ENCODE measurements at places on chromosomes 6 and 20.

- no peak for DNase-seq
Observed at GRCh38 chr6:165910184-165910966, 247.3 kb upstream of the PDE10A start.

DNA sequence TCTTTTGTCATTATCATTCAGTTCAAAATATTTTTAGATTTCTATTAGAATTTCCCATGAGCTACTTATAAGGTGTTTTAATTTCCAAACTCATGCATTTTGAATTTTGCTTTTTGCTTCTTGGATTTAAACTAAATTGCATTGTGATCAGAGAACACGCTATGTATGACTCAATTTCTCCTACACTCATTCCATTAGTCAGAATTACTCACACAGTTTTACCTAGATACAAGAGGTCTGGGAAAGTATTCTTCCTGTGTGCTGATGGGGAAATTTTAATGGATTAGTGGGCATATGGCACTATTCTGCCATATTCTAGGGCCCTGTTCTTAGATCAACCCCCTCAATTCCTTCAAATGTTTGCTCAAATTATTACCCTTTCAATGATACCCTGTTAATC lies 49.9 kb upstream of the BMP5 start:
- DNase-seq, result no peak

- no peak for DNase-seq
Observed at GRCh38 chr20:1872459-1873097, 22.6 kb upstream of the SIRPA start.

DNA sequence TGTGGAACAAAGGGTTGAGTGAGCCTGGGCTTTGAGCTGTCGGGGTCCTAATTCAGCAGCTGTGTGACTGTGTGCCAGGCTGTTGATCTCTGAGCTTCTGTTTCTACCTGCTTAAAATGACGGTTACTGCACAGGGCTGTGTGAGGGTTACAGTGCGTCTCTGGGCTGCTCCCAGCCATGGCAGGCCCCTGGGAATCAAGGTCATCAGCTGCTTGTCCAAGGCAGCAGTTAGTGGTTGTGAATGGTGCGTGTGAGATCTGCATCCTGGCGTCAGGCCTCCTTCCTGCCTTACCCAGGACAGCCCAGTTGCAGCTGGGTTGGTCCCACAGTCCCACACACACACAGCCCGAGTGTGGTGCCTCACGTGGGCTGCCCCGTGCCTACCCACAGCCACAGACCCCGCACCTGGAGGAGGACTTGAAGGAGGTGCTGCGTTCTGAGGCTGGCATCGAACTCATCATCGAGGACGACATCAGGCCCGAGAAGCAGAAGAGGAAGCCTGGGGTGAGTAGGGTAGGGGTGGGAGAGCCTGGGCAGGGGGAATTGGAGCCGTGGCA lies 15.6 kb downstream of the GTSF1L start:
- no peak for DNase-seq

DNA sequence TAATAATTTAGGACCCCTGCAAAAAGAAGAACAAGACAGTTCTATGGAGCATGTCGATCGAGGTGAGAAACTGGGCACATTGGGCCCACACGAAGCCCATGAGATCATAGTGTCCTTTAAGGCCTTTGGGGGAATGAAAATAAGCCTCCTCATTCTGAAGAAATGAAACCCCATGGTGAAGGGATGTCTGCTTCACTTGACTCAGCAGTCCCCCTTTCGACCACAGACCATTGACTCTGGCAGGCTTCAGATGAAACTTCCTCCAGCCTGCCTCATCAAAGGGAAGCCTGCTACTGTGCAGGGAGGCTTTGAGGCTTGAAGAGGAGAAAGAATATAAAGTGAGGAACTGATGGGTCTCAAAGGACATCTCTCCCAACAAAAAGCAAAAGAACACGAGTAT lies 144.2 kb upstream of the FBXL4 start:
- no peak for DNase-seq

DNA sequence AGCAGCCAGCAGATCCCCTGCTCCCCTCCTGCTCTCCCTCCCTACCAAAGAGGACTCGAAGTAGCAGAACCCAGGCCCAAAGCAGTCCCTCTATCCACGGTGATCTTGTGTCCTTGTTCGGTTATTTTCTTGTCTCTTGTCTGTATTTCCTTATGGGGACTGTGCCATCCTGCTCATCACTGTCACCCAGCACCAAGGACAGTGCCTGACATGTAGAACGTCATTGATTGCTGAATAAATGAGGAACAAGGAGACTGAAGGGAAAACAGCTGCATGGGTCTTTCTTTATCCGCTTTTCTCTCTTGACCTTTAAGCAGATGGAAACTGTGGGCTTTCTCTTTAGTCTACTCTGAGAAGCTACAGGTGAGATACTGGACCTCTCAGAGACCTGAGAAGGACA lies 29.4 kb upstream of the ZNF831 start:
- DNase-seq, result no peak

- DNase-seq, result no peak
Observed at GRCh38 chr20:2054911-2055310, 46.7 kb upstream of the STK35 start.

DNA sequence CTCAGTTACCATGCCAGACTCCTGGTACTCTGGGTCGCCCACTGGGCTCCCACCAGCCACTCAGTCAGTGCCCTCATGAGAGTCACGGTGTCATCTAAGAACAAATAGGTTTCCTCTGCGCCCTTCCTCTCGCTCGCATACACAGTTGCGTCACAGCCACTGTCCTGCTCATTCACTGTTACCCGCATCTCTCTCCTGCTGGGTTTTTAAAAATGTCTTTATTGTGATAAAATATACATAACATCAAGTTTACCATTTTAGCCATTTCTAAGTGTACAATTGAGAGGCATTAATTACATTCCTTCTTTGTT lies 4.0 kb downstream of the TEAD3 start:
- DNase-seq, result no peak

DNA sequence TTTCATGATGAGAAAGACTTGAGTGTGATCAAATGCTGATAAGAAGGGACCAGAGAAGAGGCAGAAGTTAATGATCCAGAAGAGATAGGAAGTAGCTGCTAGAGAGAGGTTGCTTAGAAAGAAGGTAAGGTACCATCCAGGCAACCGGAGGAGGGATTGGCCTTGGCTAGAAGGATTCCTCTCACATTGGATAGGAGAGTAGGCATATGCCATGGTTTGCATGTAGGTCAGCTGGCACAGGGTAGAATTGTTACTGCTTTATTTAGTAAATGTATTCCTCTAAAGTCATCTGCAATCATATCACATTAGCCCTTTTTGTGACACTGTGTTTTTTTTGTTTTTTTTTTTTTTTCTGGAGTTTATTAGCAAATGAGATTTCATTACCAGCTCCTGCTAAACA lies 580.9 kb upstream of the FLRT3 start:
- no peak for DNase-seq

- DNase-seq, result no peak
Observed at GRCh38 chr6:149079456-149079855, 238.1 kb upstream of the TAB2 start.

DNA sequence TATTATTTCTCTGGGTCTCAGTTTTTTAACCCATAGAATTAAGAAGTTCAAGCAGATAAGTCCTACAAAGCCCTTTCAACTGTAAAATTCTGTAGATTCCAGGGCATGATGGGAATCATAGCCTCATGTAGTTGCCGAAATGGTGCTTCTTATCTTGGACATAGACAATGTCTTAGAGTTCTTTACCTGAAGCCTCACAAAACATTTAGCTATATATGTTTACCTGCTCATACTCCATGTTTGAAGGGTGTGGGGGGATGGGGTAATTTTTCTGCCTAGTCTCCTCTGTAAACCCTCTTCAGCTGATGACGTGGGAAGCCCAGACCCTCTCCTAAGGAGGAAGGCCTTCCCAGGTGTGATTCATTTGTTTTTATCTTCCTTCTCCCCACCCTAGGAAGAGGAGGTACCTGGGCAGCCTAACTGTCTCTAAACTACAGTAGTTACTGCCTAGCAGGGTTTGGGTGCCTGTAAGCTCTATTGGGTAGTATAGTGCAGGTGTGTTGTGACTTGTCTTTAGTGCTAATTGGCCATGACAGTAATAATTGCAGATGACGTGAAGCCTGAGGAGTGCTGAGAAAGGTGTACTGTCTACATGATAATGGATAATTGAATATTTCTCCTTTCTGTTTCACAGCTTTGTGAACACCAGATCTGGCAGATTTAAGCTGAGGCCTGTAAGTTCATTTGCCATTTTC lies 230.8 kb downstream of the TFAP2B start:
- no peak for DNase-seq

- no peak for DNase-seq
Observed at GRCh38 chr6:115404446-115404845, 656.2 kb downstream of the FRK start.

GRCh38 chr20:25033265-25033923 lies 24.5 kb downstream of the ACSS1 start:
- no peak for DNase-seq

GRCh38 chr6:22053391-22053997 lies 243.3 kb downstream of the PRL start:
- no peak for DNase-seq

DNA sequence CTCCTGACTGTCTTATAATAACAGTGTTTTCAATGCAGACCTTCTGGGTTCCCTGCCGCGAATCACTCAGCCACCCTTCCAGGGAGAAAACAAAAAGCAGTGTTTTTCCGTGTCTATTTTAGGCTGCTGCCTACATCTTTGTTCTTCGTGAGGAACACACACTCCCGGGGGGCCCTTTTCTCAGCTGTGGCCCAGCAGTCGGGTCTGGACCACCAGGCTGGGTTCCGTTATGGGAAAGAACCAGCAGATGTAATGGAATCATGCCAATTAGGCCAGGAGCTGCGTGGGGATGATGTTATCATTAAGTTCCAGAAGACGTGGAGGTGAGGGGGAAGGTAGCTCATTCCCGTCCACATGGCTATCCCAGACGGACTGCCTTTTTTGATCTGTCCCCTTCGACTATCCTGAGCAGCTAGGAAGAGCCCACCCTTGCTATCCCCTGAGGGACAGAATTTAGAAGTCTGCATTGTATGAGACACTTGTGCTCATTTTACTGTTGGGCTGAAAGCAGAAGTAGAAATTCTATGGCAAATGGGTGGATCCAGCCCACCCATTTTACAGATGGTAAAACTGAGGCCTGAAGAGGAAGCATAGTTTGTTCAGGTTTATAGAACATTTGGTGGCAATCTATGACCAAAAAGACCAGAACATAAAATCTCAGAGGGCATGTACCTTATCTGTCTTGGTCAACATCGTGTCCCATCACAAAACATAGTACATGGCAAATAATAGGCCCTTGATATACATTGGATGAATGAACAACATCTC lies 54.5 kb downstream of the KCNB1 start:
- DNase-seq, result no peak

GRCh38 chr6:40369891-40370290 lies 217.3 kb downstream of the LRFN2 start:
- no peak for DNase-seq

DNA sequence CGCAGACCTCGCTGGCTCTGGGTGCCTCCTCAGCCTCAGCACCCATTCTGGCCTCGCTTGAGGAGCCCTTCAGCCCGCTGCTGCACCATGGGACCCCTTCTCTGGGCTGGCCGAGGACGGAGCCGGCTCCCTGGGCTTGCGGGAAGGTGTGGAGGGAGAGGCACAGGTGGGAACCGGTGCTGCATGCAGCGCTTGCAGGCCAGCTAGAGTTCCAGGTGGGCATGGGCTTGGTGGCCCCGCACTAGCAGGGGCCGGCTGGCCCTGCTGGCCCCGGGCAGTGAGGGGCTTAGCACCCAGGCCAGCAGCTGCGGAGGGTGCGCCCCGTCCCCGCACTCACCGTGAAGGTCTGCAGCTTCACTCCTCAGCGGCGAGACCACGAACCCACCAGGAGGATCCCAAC lies 30.4 kb downstream of the DEFB114 start:
- no peak for DNase-seq

- DNase-seq, result no peak
Observed at GRCh38 chr20:47335251-47336128, 21.0 kb downstream of the ZMYND8 start.

- no peak for DNase-seq
Observed at GRCh38 chr20:54995011-54995410, 519.6 kb downstream of the DOK5 start.

DNA sequence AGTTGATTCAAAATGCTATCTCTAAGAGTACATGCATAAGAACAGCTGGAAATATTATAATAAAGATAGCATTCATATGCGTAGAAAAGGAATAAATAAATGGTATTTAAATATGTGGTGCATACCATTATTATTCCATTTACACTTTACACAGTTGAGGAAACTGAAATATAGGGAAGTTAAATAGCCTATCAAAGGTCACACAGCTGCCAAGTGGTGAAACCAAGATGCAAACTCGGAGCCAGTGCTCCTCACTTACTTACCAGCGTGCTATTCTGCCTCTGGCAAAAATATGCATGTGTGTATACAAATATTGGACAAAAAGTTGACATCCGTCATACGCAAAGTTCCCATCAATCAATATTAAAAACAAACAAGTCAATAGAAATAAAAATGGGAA lies 22.3 kb upstream of the ANKEF1 start:
- no peak for DNase-seq

DNA sequence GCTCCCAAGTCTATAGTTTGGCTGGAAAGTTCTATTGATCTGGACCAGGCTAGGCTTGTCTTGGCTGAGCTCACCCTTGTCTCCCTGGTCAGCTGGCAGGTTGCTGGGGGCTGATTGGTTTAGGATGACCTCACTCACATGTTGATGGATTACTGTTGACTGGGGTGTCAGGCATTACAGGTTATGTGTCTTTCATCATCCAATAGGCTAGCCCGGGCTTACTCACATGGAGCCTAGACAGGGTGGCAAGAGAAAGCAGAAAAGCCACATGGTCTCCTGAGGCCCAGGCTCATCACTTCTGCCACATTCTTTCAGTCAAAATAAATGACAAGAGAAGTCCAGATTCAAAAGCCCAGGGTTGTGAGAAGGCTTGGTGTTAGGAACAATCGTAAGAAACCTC lies 103.5 kb downstream of the BFSP1 start:
- DNase-seq, result no peak

GRCh38 chr20:977021-977420 lies 25.1 kb downstream of the RSPO4 start:
- no peak for DNase-seq

GRCh38 chr6:105493736-105494135 lies 90.9 kb upstream of the PREP start:
- no peak for DNase-seq

DNA sequence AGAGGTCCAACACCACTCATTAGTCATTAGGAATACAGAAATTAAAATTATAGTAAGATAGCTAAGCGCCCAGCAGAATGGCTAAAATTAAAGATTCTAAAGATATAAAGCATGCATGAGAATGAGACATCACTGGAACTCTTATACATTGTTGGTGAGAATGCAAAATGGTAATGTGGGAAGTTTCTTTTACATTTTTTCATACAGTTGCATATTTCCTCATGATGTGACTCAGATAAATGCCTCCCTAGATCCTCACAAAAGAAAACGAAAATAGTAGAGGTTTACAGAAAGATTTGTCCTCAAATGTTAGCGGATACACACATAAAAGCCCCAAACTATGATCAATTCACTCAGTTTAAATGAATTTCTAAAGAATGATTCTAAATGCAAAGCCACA lies 633.7 kb upstream of the GJE1 start:
- DNase-seq, result no peak

GRCh38 chr20:48769069-48769983 lies 58.5 kb downstream of the PREX1 start:
- peak; percentile 85 for DNase-seq

- DNase-seq, result no peak
Observed at GRCh38 chr6:71289802-71290175, 1.2 kb downstream of the OGFRL1 start.

- DNase-seq, result no peak
Observed at GRCh38 chr6:41466437-41466990, 79.7 kb upstream of the FOXP4 start.

GRCh38 chr6:70394518-70395300 lies 18.6 kb upstream of the FAM135A start:
- DNase-seq, result no peak

- DNase-seq, result no peak
Observed at GRCh38 chr20:31517373-31517772, 3.1 kb downstream of the HM13 start.
